ENCODE measurements at places on chromosomes 13 and 19. TPM values are rescaled to one million over a fixed set of nuclear protein-coding genes. Genes with fewer than 3 reads are reported as not detected.

GRCh38 chr19:33202546-33203507, 8.7 kb downstream of the LRP3 start:
- no peaks in the 10 kb centered on the region for H3K36me3 ChIP-seq
- no peaks in the 10 kb centered on the region for H3K4me1 ChIP-seq
- no peaks in the 10 kb centered on the region for H3K27me3 ChIP-seq
- H3K4me3 ChIP-seq = no peak overlapping the region

GRCh38 chr13:79403113-79403512, 2.9 kb downstream of the RBM26 start:
- H3K27ac ChIP-seq = no peak overlapping the region
- H3K27me3 ChIP-seq = no peaks in the 10 kb centered on the region
- H3K36me3 ChIP-seq = no peaks in the 10 kb centered on the region
- no peak for DNase-seq

DNA sequence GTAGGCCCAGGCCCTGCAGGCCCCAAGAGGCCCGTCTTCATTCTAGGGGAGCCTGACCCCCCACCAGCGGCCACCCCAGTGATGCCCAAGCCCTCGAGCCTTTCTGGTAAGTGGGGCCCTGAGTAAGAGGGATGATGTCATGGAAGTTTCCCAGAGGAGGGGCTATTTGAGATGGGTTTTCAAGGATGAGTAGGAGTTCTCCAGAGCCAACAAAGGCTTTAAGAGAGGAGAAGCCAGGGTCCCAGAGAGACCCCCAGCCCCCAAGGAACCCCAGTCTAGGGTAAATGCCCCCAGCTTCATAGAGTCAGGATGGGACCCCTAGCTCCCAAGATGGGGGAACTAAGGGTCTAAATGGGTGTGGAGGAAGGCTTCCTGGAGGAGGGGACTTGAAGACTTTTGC, 9.1 kb upstream of the PIK3R2 start:
- H3K27ac ChIP-seq = no peak overlapping the region
- no peak overlapping the region for H3K4me3 ChIP-seq
- no peak for DNase-seq
- H3K4me1 ChIP-seq = no peaks in the 10 kb centered on the region
- peaks cover 76% of the 10 kb centered on the region for H3K36me3 ChIP-seq
- no peaks in the 10 kb centered on the region for H3K27me3 ChIP-seq

GRCh38 chr19:17488593-17489391, 18.5 kb downstream of the SLC27A1 start:
- peak overlapping the region; percentile 17 for H3K27ac ChIP-seq
- peaks cover 18% of the 10 kb centered on the region for H3K4me1 ChIP-seq
- H3K36me3 ChIP-seq = no peaks in the 10 kb centered on the region
- no peaks in the 10 kb centered on the region for H3K27me3 ChIP-seq

DNA sequence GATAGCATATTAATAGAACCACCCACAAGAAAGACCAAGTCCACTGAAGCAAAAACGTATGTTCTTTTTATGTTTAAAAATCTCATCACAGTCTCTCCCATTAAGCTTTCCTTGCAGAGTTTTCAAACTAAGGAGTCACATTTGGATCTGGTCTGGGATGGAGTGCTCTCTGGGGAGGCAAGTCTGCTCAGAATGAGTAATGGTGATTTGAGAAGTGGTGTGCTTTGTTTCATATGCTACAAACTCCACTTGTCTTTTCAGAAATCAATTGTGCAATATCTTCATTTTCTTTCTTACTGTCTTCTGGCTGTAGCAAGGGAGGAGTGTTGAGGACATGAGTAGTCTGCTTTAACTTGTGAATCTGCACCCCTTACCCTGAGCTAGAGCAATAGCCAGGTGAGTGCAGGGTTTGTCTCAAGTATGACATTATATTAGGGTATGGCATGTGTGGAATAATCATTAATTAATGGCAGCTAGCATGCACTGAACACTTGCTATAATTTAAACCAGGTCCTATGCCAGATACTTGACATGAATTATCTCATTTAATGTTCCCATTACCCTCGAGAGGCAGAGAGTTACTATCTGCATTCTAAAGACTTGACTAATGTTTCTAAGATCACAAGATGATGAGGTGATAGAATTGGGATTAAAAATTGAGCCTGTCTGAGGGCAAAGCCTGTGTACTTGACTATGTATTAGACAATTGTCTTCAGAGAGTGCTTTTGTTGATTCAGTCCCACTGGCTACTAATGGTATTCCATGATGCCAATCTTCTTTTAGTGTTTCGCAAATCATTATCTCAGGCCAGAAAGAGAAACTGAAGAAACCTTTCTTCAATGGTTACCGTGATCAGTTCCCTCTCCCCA, 171.8 kb downstream of the GPC6 start:
- no peaks in the 10 kb centered on the region for H3K4me1 ChIP-seq
- no peak overlapping the region for H3K4me3 ChIP-seq
- DNase-seq = no peak
- H3K36me3 ChIP-seq = no peaks in the 10 kb centered on the region

DNA sequence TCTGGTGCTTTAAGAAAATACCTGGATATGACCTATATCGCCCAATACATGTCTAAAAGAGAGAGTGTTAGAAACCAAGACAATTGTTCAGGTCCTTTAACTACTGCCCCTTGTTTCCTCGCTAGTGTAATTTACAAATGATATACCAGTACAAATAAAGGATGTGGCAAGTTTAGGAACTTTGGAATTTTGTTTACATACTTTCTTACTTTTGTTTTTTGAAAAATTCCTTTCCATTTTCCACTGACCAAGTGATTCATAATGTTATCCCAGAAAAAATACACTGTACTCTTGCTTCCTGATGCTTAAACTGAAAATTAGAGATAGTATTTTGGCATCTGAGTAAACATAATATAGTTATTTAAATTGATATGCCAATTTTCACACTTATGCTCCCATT, 96.8 kb upstream of the CSNK1A1L start:
- H3K4me1 ChIP-seq = no peaks in the 10 kb centered on the region
- no peak for DNase-seq
- H3K36me3 ChIP-seq = no peaks in the 10 kb centered on the region

GRCh38 chr19:3443840-3444694, 36.3 kb downstream of the SMIM24 start:
- H3K36me3 ChIP-seq = peaks cover 73% of the 10 kb centered on the region
- H3K27ac ChIP-seq = peak overlapping the region; percentile 42
- peaks cover 14% of the 10 kb centered on the region for H3K4me1 ChIP-seq
- H3K4me3 ChIP-seq = no peak overlapping the region
- no peak for DNase-seq

DNA sequence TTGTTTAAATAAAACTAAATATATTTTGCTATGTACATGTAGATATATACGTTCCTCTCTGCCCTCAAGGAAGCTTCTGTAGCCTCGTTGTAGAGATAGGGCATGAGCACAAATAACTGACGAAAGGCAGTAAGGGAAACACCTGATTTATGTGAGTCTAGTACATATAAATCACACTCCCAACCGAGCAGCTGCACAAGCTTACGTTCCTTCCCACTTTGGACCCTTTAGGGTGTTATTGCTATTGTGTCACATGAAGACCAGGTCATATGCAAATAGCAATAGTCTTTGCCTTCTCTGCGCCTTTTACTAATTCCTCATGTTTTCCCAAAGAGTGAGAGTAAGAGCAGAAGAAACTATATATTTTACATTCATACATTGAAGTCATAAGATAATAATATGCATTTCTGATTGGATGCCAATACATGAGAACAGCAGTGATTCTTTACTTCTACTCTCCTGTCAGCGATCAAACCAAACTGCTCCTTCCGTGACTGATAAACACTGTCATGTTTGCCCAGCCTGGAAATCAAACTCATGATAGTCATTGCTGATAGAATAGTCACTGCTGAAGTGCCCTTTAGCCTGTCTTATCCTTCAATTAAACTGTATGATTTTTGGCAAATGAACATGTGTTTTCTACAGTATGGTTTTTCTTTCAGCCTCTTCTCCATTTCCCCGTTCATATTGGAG, 127.2 kb upstream of the MAB21L1 start:
- no peak overlapping the region for H3K4me3 ChIP-seq
- DNase-seq = no peak
- no peaks in the 10 kb centered on the region for H3K36me3 ChIP-seq
- no peak overlapping the region for H3K27ac ChIP-seq

- H3K27ac ChIP-seq = no peak overlapping the region
- H3K27me3 ChIP-seq = no peaks in the 10 kb centered on the region
- DNase-seq = no peak
- H3K4me3 ChIP-seq = no peak overlapping the region
- no peaks in the 10 kb centered on the region for H3K4me1 ChIP-seq
These were observed 1447.6 kb downstream of the UQCRFS1 start for GRCh38 chr19:27765397-27765796.

GRCh38 chr13:50463719-50464118, 379.8 kb downstream of the DLEU7 start:
- H3K4me1 ChIP-seq = no peaks in the 10 kb centered on the region
- no peaks in the 10 kb centered on the region for H3K27me3 ChIP-seq
- H3K27ac ChIP-seq = no peak overlapping the region
- DNase-seq = no peak
- no peaks in the 10 kb centered on the region for H3K36me3 ChIP-seq

DNA sequence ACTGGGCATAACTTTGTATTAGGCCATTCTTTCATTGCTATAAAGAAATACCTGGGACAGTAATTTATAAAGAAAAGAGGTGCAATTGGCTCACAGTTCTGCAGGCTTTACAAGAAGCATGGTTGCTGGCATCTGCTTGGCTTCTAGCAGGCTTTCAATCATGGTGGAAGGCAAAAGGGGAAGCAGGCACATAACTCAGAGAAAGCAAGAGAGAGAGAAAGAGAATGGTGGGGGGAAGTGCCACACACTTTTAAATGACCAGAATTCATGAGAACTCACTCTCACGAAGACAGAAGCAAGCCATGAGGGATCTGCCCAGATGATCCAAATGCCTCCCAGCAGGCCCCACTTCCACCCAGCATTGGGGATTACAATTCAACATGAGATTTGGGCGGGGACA, 179.7 kb downstream of the SPRY2 start:
- no peaks in the 10 kb centered on the region for H3K36me3 ChIP-seq
- H3K4me1 ChIP-seq = no peaks in the 10 kb centered on the region
- H3K27ac ChIP-seq = no peak overlapping the region
- no peak for DNase-seq
- H3K4me3 ChIP-seq = no peak overlapping the region

Gene MRPL54
- 59.7 TPM for total RNA-seq

Gene SIGLEC12
- total RNA-seq = 3.7 TPM

Gene ZNF823
- 5.6 TPM for total RNA-seq

Gene KLHL1
- total RNA-seq = not detected

Gene ACER1
- not detected for total RNA-seq

Gene MAST1
- total RNA-seq = not detected

Data from upper lobe of right lung (tissue), 1 donor.